Stimulated activated CD8-positive, alpha-beta memory T cell treated with anti-CD3 and anti-CD28 coated beads, Interleukin-15, amount 100 ng/mL, for 48 hours (primary cell): ENCODE measurements at places on chromosomes 7 and 10.

DNA sequence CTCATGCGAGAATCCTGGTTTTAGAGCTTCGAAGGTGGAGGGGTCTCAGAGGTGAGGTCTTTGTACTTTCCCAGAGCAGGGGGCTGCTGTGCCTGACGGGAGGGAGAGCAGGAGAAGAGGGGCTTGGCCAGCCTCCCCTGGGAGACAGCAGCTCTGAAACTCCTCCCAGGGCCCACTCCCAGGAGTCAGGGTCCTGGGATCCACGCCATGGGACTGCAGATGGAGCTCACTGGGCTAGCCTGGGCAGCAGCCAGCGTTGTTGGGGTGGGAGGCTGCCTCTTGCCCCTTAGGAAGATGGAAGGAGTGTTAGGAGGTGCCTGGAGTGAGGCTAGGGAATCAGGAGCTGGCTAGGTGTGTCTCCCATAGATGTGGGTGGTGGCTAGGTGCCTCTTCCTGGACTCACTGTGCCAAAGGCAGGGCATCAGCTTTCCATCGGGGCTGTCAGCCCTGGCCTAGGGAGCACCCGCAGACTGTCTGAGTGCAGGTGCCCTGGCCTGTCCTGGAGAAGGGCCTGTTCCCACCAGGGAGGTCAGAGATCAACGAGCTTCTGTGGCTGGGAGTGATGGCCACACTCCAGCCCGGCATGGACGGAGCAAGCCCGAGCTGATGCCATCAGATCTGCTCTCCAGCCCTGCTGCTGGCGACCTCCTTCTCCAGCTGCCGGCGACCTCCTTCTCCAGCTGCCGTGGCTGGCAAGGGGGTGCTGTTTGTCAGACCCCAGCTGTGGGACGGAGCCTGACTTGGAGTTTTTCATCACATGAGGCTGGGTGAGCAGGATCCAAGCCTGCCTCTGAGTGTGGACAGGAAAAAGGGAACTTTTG, 111.3 kb downstream of the PTPN20 start:
- DNase-seq = no peak

DNA sequence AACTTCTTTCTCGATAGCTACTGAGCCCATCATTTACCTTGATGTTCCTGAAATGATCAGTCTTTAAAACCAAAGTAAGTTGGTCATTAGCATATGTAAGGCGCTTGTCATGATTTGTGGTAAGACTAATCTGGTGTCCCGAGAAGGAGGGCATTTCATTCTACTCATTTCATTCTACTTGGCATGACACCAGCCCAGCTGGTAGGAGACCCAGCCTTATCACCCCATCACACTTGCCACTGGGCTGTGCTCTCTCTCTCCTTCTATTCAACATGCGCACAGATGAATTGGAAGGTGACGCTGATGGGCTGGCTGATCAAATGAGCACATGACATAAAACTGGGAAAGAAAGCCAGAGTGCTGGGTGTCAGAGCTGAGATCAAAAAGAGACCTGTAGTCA, 65.7 kb downstream of the CRTAC1 start:
- DNase-seq = no peak

- DNase-seq = no peak
Observed at GRCh38 chr7:93293229-93293628, 61.1 kb downstream of the VPS50 start.

- DNase-seq = no peak
Observed at GRCh38 chr7:48088559-48089045, 463 bp upstream of the UPP1 start.

- no peak for DNase-seq
Observed at GRCh38 chr7:138934861-138935260, 46.3 kb downstream of the KIAA1549 start.

- DNase-seq = no peak
Observed at GRCh38 chr10:35420827-35421552, 84.7 kb downstream of the CCNY start.

DNA sequence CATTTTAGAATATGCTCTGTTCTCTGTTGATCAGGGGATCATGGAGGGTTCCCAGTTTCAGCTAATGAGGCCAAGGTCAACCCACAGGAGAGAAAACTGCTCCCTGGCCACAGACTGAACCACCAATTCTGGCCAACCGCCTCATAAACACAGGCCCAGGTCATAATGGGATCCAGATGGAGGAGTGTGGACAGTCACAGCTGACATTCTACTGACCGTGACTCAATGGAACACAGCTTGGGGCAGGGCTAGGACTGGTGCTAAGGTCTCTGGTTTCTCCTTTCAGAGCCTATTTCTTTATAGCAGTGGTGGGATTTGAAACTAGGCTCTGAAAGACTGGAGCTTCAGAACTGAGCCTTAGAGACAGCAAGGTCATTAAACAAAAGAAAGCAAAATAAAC, 68.3 kb downstream of the HIPK2 start:
- no peak for DNase-seq

- no peak for DNase-seq
Observed at GRCh38 chr7:155129186-155129585, 59.1 kb downstream of the HTR5A start.

DNA sequence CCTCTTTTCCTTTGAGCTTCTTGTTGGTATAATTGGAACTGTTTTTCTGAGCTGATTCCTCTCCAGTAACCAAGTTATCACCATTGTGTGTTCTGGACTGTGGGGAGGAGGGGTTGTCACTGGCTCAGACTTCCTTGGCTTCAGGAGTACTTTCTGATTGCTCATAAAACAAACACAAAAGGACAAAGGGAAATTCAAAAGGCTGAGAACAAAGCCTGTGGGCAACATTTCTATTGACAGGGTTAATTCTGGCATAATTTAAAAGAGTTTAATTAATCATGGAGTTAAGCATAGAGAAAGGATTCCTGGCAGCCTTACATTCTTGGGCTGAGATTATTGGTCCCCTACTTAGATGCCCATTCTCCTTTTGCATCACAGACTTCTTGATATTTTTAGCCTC, 222.9 kb upstream of the KMT2E start:
- DNase-seq = no peak

- DNase-seq = no peak
Observed at GRCh38 chr7:10973942-10974911, 555 bp downstream of the PHF14 start.

DNA sequence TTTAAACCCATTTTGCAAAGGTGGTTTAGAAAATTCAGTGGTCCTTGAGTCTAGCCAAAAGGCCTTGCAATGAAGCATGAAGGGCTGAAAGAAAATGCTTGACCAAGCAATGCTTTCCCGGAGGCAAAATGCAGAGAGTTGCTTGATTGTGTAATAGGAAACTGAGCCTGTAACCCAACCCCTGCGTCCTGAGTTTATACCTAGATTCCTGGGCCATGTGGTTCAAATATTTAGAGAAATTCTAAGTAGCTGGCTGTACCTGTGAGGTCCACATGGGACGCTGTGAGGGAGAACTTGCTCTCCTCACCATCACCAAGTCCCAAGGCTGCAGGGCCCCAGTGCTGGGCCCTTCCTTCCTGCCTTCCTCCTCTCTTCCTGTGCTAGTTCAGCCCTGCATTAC, 45.7 kb downstream of the CXCL12 start:
- no peak for DNase-seq

DNA sequence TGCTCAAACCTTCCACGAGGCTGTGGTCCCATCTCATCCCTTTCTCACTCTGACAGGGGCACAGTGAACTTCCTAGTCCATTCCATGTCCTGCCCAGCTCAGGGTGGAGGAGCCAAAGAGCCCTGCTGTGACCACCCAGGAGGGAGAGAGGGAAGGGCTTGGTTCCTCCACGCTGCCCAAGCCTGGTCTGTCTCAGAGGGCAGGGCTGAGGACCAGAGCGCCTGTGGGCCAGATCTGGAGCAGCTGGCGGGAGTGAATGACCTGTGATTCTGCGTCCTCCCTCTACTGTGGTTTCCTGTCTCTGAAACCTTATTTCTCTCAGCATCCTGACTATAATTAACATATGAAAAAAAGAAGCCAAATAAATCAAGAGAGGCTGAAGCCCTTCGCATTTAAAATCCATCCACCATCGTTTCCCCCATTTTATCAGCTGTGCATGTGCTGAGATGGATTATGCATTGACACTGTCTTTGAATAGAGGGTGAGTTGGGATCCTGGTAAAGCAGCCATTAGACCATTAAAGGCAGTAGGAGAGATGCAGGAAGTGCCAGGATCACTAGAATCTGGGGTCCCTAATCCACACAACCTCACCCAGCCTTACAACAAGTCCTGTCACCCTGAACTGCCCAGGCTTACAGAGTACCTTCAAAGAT, 165.6 kb downstream of the DPP6 start:
- DNase-seq = no peak

- no peak for DNase-seq
Observed at GRCh38 chr7:157028199-157028903, 17.9 kb upstream of the MNX1 start.

- no peak for DNase-seq
Observed at GRCh38 chr10:4067531-4067930, 282.5 kb upstream of the KLF6 start.

DNA sequence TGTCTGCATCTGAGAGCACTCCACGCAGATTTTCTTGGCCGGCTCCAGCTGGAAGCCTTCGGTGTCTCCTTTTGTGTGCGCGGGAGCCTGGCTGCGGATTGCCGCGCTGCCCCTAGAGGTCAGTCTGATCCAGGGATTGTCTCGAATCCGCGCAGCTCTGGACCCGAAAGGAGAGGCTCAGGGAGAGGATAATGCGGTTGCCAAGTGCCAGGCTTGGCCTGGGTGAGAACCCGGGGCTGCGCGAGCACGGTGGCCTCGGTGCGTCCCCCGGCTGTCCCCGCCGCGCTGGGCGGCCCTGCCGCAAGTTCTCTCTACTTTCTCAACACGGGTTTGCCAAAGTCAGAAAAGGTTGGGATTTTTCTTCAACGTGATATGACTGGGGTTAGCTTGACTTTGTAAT, 140.9 kb downstream of the ADCYAP1R1 start:
- no peak for DNase-seq

- DNase-seq = no peak
Observed at GRCh38 chr10:123284022-123284421, 129.8 kb downstream of the BUB3 start.

GRCh38 chr7:241513-241912, 48.5 kb upstream of the FOXL3 start:
- no peak for DNase-seq

DNA sequence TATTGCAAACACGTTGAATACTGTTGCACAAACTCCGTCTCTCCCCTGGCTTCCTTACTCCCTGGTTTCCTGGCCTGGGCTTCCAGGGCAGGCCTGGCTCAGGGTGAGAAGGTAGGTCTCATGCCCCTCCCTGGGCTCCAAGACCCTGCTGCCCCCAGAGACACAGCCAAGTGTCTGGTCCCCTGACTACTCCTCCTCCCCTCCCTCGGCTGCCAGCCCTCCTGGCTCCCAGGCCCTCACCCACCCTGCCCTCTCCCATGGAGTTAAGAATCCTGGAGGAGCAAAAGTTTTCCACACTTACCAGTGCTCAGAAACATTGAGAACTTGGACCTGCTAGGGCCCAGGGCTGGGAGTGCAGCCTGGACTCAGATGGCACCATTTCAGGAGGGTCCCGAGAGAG, 47.2 kb upstream of the RABGEF1 start:
- DNase-seq = no peak

DNA sequence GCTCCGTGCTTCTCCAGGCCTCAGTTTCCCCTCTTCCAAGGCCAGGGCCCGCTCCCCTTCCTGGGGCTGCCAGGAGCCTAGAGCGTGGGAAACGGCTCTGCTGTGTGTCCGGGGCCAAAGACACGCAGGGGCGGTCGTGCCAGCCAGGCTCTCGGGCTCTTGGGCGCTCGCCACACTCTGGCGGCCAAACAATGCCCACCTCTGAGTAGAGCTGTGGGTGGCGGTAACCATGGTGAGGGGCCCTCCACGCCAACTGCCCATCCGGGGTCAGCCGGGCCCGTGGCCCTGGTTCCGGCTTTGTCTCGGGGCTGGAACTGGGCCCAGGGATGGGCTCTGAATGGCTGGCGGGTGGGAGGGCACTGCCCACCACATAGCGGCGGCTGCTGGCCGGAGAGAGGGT, 16.0 kb downstream of the GRIFIN start:
- no peak for DNase-seq

DNA sequence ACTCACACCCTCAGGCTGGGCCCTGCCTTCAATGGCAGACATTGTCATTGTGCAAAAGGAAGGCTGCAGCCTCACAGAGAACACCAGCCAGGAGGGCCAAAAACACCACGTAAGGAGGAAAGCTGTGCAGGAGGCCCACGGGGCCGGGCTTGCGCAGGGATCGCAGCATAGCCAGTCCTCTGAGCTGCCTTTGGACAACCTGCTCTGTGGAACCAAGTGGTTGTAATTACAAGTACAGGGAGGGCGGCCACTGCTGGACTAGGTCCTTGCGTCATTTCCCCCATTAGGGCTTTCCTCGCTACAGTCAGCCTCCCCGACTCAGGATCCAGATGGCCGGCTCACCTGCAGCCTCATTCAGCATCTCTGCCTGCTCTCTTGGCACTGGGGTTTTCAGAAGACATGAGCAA, 66.9 kb downstream of the FAM53B start:
- no peak for DNase-seq

GRCh38 chr10:62851442-62851841, 35.3 kb upstream of the EGR2 start:
- DNase-seq = no peak

DNA sequence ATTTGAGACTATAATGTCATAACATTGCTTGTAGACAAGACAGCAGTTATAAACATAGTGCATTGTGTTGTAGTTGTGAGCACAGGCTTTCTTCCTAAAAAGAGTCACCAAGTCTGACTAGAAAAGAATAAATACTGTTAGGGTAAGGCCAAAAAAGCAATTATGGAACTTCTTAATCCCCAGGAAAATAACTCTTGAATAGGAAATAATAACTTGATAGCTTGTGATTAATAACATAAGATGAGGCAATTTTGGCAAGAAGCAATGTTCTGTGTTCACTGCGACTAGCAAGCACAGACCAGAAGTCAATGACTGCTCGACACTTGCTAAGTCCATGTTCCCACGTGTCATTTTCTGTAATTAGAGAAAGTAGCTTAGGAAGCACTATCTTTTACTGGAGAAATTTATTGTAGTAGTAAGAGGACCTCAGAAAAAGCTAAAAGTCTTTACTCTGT, 97.1 kb downstream of the AGMO start:
- no peak for DNase-seq

- no peak for DNase-seq
Observed at GRCh38 chr10:100014071-100014762, 4.5 kb upstream of the DNMBP start.

GRCh38 chr7:159271781-159272180, 127.1 kb upstream of the VIPR2 start:
- no peak for DNase-seq

DNA sequence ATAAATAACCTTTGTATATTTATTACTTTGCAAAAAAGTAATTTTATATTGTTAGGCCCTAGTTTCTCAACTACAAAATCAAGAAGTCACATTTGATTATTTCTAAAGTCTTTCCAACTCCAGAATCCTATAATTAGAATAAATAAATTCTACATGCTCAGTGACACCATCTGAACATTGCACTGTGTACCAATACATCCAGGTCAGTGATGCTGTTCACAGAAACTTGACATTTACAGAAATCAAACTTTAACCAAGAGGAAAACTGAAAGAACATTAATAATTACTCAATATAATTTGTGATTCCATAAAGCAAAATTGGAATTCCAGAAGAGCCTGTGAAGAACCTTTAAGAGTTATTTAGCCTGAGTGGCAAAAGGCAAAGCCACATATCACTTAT, 104.0 kb upstream of the FAM133B start:
- DNase-seq = no peak
